ENCODE measurements at places on chromosomes 6 and 20. TPM values are rescaled to one million over a fixed set of nuclear protein-coding genes. Genes with fewer than 3 reads are reported as not detected.
A peak's percentile ranks its signal among the peaks of the same experiment; 100 is the strongest.

- DNase-seq: no peak
Measured at GRCh38 chr6:125743604-125744003, 5.8 kb upstream of the HEY2 start.

DNA sequence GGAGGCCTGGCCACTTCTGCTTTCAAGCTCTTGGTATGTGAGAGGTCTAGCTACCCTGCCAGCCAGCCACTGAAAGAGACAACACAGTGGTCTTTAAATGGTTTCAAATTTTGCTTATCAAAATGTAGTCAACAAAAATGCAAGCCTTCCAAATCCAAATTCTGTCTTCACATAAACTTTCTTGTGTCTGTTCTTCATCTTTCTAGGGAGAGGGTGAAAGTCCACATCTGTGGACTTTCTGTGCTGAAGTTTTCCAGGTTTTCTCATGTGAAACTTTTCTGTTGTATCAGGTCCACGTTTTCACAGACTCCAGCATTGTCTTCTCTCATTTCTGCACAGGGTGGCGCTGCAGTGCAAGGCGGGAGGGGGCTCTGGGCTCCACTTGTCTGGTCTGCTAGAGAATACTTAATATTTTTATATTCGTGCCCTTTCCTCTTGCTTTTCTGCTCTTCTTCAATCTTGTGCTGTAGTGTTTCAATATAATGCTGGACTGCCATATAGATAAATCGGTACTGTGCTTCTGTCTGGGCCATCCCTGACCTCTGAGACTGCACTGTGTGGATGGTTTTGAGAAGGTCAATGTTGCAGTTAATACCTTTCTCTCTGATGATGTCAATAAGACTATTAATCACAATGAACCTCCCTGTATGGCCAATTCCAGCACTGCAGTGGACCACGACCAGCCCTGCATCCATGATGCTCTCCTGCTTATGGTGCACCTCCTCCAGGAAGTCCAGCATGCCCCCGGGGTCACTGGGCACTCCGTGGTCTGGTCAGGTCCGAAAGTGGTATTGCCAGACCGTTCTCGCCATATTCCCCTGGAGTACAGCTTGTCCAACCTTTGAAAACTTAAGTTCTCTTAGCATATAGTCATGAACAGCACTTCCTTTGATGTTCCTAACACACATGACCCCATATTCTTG, 161.6 kb upstream of the TNFAIP3 start:
- peak; percentile 68 for DNase-seq

DNA sequence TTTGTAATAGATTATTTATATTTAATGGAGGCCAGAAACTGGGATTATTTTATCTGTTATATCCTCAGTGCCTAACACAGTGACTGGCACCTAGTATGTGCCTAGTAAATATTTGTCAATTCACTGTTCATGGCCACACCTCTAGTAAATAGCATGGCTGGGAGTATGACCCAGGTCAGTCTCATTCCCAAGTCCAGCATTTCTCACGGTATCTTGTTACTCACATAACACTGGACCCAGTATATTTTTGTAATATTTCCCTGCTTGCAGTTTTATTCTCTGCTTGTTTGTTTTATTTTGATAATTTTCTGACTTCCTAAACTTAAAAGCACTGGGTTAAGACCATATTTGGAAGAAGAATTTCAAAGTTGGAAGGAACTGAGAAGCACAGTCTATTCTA, 47.7 kb downstream of the CTNNBL1 start:
- DNase-seq: no peak

Gene IRF4
- total RNA-seq: not detected

GRCh38 chr6:142729618-142730017, 215.4 kb downstream of the HIVEP2 start:
- peak; percentile 23 for DNase-seq

GRCh38 chr6:2840749-2841061, 958 bp downstream of the SERPINB1 start:
- DNase-seq: no peak

DNA sequence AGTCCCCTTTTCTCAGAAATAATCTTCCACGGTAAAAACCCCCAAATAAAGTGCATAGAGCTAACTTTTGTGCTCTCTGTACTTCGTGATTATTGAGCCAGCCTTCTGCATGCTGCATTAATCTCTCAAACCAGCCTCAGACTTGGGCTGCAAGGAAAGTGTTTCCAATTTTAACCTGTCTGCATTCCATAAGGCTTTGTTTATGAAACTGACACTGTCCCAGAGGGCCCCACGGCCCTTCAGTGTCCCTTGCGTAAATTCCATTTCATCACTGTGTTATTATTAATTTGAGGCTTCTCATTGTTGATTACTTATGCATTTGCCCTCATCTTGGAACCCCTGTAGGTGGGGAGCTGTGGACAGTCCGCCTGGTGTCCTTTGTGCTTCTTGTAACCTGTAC, 15.6 kb upstream of the SNRPB2 start:
- DNase-seq: no peak

DNA sequence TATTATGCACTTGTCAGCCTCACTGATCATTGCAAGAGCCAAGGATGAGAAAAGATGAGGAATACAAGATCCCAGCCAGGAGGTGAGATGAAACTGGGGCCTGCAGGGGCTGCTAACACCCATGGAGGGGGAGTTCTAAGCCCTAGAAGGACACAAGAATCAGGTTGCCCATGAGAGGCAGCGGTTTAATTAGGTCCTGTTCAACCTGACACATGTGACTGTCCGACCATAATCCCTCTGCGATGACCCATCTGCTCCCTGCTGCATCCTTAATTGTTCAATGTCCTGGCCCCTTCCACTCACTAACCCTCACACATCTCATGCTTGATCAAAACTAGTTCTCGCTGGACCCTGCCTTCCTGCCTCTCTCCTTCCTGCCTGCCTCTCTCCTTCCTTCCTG, 52.2 kb upstream of the NNAT start:
- DNase-seq: no peak

Gene FAM83C
- not detected for total RNA-seq

DNA sequence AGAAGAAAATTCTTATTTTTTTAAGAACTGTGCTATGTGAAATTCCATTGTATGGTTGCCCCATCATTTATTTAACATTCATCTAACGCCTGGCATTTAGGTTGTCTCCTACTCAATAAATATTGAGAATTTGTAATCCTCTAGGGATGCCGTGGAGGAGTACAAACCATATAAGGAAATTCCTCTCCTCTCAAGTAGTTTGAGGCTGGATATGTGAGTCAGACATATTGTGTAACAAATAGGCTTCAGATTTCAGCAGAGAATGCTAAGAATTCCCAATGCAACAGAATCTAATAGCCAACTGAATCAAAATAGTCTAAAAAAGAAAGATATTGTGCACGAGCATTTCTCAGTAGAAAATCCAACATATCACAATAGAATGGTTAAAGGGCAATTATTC, 174.7 kb downstream of the OTOR start:
- no peak for DNase-seq

- no peak for DNase-seq
Measured at GRCh38 chr20:9689041-9689440, 149.8 kb downstream of the PAK5 start.

Gene SF3B5
- 98.2 TPM for total RNA-seq

- no peak for DNase-seq
Measured at GRCh38 chr6:44542401-44543116, 155.1 kb downstream of the CDC5L start.

Gene CLPSL1
- not detected for total RNA-seq

DNA sequence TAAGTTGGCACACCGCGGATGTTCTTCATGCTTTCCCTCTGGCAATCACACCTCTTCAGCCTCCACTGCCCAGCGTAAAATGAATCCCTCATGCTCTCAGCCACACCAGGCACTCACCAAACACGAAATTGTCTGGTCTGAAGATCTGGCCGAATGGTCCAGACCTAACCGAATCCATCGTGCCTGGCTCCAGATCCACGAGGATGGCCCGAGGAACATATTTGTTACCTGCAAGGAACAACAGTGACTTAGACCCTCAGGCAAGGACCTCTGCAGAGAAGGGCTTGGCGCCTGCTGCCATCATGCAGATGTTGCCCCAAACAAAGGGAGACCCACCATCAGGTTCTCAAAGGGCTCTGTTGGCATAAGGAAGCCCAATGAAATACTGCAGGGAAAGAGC, 1.4 kb downstream of the TUBB2B start:
- no peak for DNase-seq

Gene PDSS2
- total RNA-seq: 4.1 TPM
